ENCODE measurements at places on chromosomes 6 and 20.

DNA sequence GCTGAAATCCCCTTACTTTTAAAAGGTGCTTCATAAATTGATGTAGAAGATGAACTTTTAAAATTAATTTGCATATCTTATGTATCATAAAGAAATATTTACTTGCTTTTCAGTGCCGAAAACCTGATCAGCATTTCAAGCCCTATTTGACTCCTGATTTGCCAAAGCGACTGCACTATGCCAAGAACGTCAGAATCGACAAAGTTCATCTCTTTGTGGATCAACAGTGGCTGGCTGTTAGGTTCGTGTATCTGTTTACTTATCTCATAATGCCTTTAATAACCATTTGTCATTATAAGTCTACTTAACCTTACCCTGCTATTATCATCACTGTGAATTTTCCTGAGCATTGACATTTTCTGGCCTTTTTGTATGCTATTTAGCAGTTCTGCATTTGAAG is 7.8 kb downstream of the OR2A4 start:
- no peak for DNase-seq

DNA sequence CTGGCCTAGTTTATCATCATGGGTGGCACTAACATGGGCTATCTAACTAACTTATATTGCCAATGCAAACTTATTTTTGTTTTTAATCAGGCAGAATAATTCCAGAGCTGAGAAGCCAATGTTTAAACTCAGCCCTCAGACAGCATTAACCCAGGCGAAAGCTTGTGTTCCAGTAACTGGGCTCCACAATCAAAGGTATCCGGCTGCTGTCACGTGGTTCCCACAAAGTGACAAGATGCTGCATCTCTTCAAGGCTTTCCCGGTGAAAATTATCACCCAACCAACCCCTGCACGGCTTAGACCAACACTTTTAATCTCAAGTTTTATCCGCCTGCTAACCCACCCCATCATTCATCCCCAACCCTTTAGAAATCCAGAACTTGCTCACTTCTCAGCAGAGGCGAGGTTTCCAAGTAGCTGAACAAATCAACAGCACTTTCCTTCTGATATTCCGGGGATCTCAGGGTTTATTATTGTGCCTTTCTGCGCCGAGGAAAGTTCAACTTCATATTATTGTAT is 885 bp downstream of the MTCL3 start:
- DNase-seq: no peak

DNA sequence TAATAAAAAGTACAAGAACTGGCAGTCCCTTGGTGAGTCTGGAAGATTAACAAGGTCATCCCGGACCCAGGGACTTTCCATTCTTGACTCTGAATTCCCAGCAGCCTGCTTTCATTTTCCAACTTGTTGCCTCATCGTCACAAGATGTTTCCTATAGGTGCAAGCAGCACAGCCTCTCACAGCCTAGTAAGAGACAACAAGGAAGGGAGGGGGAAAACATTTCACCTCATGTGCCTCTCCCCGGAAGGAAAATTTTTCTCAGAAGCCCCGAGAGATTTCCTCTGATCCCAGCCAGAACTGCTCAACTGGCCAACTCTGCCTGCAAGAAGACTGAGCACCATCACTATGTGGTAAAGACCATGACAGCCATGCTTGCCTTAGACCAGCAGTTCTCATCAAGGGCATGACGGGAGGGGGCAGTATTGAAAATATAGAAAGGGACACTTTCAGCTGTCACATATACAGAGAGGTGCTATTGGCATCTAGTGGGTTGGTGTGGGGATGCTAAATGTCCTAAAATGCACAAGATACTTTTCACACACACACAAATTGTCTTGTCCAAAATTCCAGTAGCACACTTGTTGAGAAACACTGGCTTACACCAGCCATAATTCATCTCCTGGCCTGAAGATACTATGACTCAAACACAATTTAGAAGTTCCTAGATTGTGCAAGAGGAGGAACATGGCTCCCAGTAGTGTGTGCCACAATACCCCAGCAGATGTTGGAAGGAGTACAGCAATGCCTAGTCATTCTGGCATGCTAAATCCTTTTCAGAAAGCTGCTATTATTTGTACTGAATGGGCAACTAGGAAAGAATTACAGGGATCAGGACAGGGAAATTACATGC is 10.8 kb upstream of the WTAP start:
- DNase-seq: no peak

GRCh38 chr6:120935908-120936307 is 398.4 kb downstream of the TBC1D32 start:
- DNase-seq: no peak

- DNase-seq: peak; percentile 39
Measured at GRCh38 chr20:11890331-11891076, 27.2 kb upstream of the BTBD3 start.

DNA sequence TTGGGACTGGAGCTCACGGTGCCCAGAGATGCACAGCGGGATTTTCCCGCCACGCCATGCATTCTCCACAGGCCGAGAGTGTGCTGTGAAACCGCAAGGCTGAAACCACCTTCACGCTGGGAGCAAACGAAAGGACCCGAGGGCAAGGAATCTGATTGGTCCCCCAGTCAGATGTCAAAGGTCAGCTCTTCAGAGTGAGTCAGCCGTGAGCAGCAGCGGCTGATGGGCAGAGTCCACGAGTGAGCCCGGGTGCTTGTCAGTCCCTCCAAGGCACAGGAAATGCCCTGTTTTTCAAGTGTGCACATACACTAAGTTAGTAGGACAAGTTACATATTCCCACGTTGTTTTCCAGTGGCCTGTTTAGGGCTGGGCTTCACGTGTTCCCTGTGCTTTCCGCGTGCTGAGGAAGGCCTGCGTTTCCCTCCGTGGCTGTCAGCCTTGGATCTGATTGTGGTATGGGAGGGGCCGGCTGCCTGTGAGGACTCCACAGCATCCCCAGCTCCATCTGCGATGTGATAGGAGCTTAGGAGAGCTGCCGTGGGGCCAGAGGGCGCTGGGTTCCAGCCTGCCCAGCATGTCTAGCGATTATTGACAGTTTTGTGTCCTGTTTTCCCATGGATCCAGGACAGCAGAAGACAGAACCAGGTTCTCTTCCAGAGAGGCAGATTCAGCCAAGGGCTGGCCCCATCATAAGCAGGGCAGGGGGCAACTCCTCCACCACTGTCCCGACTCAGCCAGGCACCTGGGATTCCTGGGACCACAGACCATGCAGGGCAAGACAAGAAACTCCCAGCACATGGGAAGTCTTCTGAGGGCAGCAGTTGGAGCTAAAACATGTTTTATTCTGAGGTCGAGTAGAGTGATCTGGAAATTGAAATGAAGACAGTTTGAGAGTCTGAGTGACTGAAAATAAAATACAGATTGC is 38.2 kb upstream of the FRMD1 start:
- DNase-seq: no peak

GRCh38 chr6:121835662-121836061 is 400.2 kb downstream of the GJA1 start:
- DNase-seq: no peak

DNA sequence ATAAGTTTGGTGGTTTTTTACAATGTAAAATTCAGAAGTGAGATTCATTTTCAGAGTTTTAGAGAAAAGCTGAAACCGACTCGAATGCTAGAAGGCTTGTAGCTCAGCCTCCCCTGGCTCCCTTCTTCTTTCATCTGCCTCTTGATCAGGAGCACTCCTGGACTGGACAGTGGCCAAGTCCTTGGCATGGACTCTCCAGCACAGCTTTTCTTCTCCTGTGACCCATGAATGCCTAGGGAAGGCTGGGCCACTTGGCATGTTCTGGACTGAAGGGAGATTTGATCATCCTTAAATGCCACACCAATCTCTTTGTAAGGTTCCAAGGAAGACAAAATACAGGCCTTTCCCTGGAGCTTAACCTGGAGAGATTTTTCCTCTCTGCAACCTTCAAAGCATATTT is 384.0 kb upstream of the SASH1 start:
- no peak for DNase-seq

- DNase-seq: no peak
Measured at GRCh38 chr6:24080711-24081110, 45.3 kb upstream of the NRSN1 start.

DNA sequence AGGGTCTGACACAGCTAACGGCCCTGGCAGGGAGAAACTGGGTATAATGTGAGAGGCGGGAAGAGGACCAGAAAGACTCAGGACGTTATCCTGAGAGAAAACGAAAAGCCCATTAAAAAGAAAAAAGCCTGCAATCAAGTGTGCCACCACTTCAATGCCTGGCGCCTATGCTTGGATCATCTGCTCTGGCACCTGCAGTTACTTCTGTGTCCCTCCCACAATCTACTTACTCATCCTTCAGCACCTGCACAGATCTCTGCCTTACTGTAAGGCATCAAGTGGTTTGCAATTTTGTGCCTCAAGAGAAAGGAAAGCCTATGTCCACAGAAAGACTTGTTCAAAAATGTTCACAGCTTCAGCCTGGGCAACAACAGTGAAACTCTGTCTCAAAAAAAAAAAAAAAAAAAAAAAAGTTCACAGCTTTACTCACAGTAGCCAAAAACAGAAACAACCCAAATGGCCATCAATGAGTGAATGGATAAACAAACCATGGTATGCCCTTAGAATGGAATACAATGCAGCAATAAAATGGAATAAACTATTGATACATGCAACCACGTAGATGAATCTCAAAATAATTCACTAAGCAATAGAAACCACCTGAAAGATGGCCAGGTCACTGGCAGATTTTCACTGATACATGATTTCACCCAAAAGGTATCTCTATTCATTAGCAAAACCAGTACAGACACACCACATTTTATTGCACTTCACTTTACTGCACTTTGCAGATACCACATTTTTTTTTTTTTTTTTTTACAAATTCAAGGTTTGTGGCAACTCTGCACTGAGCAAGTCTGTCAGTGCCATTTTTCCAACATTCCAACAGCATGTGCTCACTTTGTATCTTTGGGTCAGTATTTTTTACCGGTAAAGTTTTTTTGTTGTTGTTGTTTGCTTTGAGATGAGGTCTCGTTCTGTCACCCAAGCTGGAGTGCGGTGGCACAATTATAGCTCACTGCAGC is 48.6 kb downstream of the ABHD12 start:
- no peak for DNase-seq

GRCh38 chr6:35273822-35274559 is 14.5 kb downstream of the ZNF76 start:
- no peak for DNase-seq

GRCh38 chr6:85945459-85946185 is 302.9 kb upstream of the SYNCRIP start:
- DNase-seq: no peak

- no peak for DNase-seq
Measured at GRCh38 chr20:53917145-53918019, 153.0 kb downstream of the BCAS1 start.

DNA sequence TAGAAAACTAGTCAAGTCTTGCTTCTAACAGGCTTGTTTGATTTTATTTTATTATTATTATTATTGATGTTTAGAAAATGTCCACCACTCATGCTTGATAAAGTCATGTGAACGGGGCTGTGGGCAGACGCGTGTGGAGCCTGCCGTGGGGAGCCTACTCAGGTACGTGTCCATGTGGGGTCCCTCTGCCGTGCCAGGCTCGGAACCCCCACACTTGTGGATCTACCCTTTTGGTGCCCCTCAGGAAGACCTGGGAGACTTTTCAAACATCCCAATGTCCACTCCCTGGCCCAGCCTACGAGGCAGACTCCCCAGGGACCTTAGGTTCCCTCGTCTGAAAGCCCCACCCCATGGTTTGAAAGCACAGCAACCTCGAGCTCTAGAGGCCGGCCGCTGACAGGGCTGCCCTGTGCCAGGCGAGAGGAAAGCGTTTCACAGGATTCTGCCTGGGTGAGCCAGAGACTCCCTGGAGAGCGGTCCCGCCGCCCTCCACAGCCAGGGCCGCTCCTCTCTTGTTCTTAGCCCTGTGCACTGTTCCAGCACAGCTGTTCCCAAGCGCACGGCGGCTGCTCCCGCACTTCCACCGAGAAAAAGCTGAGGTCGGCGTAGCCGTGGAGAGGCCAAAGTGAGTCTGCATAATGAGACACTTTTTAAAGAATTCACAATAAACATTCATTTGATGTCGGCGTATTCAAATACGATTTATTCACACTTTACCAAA is 249.7 kb downstream of the TTLL2 start:
- no peak for DNase-seq

- DNase-seq: no peak
Measured at GRCh38 chr6:53801022-53801421, 6.2 kb downstream of the LRRC1 start.

GRCh38 chr6:23365732-23366131 is 760.3 kb upstream of the NRSN1 start:
- DNase-seq: no peak

DNA sequence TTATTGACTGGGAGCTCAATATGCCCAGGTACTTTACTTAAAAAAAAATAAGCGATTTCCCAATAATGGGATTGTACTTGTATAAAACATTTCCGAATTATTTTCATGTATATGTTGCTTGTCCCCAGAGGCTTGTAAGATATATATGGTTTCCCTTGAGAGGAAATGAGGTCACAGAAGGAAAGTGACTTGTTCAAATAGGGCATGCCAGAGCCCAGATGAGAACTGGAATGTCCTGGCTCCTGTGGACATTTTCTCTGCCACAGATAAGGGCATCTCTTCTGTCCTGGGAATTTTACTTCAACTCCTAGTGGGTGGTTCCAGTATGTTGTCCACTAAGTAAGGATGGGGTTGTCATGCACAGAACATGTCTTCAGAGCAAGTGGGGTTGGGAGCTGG is 63.0 kb downstream of the LYRM2 start:
- no peak for DNase-seq

- no peak for DNase-seq
Measured at GRCh38 chr6:21444711-21445260, 148.8 kb upstream of the SOX4 start.

- DNase-seq: no peak
Measured at GRCh38 chr6:14910692-14911547, 334.9 kb upstream of the JARID2 start.

GRCh38 chr6:89818977-89819335 is 638 bp downstream of the MDN1 start:
- DNase-seq: no peak

GRCh38 chr6:169953686-169954085 is 202.3 kb downstream of the ERMARD start:
- no peak for DNase-seq

- DNase-seq: no peak
Measured at GRCh38 chr6:117506907-117507306, 24.4 kb downstream of the DCBLD1 start.

DNA sequence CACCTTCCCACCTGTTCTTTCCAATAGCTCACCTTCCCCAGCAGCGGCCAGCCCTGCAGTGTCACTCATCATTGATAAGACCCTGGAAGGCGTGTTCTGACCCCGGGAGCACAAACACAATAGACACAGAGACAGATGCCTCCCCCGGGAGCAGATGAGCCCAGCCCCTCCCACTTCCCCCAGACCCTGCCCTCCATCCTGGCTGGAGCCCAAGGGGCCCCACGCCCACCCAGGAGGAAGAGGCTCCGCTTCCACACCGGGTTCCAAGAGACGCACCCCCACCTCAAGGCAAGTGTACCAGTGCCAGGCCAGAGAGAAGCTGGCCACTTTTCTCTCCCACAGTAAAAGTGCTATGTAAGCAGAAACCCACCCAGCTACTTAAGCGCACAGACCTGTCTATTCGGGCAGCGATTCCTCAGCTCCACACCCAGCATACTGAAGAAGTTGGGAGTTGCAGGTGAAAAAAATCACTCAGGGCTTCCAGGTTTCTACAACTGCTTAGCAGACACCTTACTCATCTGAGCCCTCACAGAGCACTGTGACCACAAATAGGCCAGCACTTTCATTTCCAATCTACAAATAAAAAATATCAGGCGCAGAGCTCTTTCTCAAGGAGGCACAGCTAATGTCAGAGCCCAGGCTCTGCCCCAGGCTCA is 93.4 kb upstream of the NXT1 start:
- DNase-seq: no peak

GRCh38 chr6:105326216-105326615 is 76.7 kb downstream of the PREP start:
- DNase-seq: no peak
